Spinal cord (tissue), 10 donors: ENCODE measurements at places on chromosomes 4 and X.

DNA sequence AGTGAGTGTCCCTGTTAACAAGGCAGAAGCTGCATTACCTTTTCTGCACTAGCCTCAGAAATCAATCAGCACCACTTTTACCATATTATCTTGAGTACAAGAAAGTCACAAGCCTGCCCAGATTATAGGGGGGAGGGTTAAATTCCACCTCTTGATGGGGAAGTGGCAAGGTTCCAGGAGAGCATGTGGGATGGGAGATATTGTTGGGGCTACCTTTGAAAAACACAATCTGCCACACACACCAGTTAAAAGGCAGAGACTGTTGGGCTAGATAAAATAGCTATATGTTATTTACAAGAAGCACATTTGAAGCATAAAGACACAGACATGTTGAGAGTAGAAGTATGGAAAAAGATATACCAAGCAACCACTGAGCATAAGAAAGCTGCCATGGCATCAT is 6.6 kb upstream of the AVPR2 start:
- peaks cover 19% of the 10 kb centered on the region for H3K4me1 ChIP-seq
- DNase-seq = no peak
- H3K36me3 ChIP-seq = no peaks in the 10 kb centered on the region
- no peak overlapping the region for H3K27ac ChIP-seq
- no peaks in the 10 kb centered on the region for H3K27me3 ChIP-seq

DNA sequence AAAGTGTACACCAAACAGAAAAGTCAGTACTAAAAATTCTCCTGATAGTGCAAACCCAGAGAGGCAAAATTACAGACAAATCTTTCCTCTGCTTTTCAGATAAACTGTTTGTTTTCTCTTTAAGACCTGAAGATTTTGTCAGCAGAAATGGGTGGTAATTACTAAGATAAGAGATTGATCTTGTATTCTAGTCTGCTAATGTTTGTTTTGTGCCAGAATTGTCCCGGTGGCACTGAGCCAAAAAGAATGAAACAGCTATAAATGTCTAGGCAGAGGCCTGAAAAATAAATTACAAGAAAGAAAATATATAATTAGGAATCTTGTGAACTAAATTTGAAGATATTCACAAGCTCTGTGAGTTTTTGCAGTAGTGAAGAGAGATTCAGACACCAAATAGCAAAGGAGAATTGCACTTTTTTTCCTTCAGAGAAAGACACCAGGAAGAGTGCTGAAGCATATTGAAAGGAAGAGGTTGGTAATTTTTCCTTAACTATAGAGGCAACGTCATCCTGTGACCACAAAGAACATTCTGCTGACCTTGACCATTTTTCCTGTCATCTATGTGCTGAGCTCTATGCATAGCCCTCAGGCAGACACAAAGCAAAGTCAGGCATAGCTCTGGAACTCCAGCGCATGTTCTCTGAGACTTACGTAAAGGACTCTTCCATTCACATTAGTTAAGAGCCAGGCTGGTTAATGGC is 314.5 kb upstream of the RASGEF1B start:
- H3K4me3 ChIP-seq = no peak overlapping the region
- peaks cover 4% of the 10 kb centered on the region for H3K4me1 ChIP-seq
- DNase-seq = peak; percentile 87
- H3K27me3 ChIP-seq = no peaks in the 10 kb centered on the region
- no peak overlapping the region for H3K27ac ChIP-seq

- no peaks in the 10 kb centered on the region for H3K27me3 ChIP-seq
- H3K4me3 ChIP-seq = no peak overlapping the region
- no peaks in the 10 kb centered on the region for H3K4me1 ChIP-seq
- H3K36me3 ChIP-seq = no peaks in the 10 kb centered on the region
- no peak overlapping the region for H3K27ac ChIP-seq
These were observed 15.4 kb downstream of the AFP start for GRCh38 chr4:73451404-73451803.

- no peak overlapping the region for H3K27ac ChIP-seq
- no peaks in the 10 kb centered on the region for H3K27me3 ChIP-seq
- no peaks in the 10 kb centered on the region for H3K36me3 ChIP-seq
- H3K4me3 ChIP-seq = no peak overlapping the region
These were observed 88.5 kb downstream of the FIP1L1 start for GRCh38 chr4:53465891-53466290.
